ENCODE measurements at places on chromosomes 2 and 18.

- peak; percentile 75 for DNase-seq
These were observed at the start of gene IL1A for GRCh38 chr2:112784199-112785189. TSS of gene IL1A (minus strand) at chr2:112784493. CDS start at chr2:112783770, 723 bp downstream.

- DNase-seq: no peak
These were observed 225.4 kb upstream of the SMAD2 start for GRCh38 chr18:48155856-48156255.

DNA sequence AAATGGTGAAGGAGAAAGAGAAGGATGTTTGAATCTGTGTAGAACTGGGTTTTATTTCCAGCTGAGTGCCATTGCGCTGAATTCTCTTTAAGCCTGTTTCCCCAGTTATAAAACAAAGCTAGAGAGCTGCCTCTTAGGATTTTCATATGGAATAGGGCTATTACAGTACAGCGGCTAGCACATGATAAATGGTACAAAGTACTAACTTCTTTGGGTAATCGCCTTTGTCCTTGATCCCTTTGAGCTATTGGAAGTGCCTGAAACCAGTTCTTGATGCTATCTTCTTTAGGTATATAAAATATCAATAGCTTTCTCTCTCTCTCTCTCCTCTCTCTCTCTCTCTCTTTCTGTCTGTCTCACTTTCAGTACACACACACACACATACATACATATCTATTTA is 71.3 kb downstream of the SOX11 start:
- DNase-seq: no peak

DNA sequence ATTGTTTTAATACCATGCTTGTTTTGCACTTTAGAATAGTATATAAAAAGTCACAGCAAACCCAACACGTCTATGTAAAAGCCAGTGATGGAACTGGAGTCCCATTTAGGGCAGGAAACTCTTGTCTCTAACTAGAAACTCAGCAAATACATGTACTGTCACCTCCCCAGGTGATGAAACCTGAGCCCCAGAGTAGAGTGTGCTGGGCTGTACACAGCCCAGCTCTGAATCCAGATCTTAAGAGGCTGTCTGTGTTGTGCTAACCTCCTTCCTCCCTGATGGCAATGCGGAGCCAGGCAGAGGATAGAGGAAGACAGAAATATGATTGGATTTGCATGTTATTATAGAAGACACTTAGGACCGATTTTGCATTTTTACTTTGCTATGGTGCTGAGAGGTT is 317.5 kb upstream of the TRIB2 start:
- DNase-seq: no peak

DNA sequence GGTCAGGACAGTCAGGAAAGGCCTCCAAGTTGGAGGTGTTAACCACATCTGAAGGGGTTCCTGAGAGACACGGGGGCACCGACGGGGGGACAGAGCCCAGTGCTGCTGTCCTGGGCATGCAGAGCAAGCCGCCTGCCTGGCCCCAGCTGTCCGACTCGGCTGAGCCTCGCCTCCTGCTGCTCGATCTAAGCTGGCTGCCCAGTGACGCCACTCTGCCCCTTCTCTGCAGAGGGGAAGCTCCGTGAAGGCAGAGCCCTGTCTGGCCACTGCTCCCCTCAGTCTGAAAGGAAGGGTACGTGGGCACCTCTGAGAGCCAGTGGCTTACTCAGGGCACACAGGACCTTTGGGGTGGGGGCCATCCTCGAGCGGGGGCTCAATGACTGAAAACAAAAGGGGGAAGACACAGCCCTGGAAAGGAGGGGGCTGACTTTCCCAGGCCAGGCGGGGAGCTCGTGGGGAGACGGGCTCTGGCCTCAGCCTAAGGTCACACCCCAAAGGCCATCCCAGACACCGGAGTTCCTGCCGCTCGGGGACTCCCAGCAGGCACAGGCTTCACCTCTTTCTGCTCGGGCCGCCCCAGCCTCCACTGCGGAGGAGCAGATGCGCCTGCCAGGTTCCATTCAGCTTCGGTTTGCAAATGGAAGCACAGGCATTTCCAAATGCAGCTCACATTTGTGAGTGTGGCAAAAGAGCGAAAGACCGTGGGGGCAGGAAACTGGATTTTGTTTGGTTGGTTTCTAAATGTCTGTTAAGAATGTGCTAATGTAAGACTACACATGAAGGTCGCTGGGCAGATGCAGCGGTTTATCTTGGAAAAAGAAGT is 136.9 kb downstream of the HDAC4 start:
- DNase-seq: no peak

- DNase-seq: no peak
These were observed 1.7 kb downstream of the TP53I3 start for GRCh38 chr2:24082787-24083566.

DNA sequence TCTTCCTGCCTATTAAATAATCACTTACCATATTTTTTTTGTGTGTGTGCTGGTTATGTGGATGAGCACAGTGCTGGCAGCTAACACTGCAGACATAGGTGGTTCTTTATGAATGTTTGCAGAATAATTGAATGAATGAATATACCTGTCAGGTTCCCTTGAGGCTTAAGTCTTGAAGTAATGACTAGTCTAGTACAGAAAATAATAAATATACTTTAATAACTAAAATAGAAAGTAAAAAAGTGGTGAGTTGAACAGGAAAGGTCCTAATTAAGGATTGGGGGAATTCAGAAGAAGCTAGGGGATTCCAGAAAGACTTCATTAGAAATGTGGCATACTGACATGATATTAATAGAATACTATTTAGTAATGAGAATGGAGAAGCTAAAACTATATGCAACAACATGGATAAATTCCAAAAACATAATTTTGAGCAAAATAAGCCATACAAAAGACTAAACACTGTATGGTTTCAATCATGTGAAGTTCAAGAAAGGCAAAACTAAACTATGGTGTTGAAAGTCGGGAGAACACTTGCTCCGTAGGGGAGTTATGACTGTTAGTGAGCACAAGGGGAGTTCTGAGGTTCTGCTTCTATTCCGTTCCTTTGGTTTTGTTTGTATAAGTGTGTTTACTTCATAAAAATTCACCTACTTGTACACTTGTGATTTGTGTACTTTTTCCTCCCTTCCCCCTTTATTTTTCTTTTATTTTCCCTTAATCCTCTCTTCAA is 464.6 kb downstream of the MTX2 start:
- no peak for DNase-seq

- DNase-seq: no peak
These were observed 123.9 kb downstream of the ZNF532 start for GRCh38 chr18:58988600-58988999.

- DNase-seq: no peak
These were observed 131.4 kb downstream of the ZNF236 start for GRCh38 chr18:76953583-76954233.

DNA sequence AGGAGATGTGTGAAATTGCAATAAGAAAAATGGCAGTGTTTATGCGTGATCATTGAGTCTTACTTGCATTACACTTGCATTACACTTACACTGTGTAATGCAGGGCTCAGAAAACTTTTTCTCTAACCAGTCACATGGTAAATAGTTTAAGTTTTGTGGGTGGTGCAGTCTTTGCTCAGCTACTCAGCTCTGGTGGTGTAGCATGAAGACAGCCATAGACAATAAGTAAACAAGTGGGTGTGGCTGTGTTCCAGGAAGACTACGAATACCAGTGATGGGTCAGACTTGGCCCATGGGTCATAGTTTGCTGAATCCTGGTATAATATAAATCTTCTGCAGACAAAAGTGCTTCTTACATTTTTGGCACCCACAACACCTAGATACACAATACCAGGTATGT is 115.6 kb upstream of the CYP1B1 start:
- no peak for DNase-seq

- no peak for DNase-seq
These were observed 1366.3 kb upstream of the TMEFF2 start for GRCh38 chr2:193561054-193561453.

DNA sequence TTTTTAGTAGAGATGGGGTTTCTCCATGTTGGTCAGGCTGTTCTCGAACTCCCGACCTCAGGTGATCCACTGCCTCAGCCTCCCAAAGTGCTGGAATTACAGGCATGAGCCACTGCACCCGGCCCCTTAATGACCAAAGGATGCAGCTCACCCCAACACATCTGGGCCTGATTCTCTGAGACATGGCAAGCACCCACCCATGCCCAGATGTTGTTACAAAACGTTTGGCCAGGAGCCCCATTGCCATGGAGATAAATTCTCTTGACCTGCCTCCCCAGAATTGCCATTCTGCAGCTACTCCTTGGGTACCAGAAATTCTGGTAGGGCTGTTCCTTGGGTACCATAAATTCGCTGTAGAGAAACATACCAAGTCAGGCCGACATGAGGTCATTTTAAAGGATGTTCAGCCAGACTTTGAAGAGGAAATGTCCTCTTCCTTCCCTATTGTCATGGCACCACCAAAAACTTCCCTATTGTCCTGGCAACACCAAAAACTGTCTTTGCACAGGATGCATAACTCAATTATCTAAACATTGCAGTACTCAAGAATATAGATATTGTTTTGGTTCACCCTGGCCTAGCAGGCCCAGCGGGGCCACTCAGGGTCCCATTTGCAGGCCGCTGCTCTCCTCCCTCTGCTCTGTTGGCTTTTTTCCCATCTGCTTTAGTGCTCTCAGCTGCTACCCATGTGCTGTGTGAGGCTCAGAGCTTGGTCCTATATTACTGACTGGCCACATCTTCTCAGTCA is 160.9 kb upstream of the TTC39C start:
- DNase-seq: no peak

DNA sequence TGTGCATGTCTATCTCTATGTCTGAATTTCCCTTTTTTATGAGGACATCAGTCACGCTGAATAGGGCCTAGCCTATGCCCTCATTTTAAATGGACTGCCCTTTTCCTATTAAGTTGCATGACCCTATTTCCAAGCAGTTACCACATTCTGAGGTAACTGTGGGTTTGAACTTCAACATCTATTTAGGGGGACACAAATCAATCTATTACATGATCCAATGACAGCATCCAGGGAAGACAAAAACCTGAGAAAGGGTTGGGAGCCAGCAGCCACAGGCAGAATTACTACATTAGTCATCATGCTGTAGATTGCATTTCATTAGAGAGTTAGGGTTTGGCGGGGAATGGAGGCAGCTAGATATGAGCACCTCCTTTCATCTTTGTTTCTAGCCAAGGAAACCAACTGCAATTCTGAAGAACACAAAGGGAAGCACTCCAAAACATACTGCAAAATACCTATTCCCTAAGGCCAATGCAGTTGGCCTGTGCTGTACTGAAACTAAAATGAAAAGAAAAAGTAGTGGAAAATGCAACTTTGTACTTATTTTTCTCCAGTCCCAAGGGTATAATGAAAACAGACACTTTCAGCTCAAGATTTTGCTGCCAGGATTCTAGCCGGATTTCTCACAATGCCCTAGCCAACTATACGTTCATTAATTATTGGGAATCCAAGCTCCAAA is 40.4 kb upstream of the C1D start:
- no peak for DNase-seq

DNA sequence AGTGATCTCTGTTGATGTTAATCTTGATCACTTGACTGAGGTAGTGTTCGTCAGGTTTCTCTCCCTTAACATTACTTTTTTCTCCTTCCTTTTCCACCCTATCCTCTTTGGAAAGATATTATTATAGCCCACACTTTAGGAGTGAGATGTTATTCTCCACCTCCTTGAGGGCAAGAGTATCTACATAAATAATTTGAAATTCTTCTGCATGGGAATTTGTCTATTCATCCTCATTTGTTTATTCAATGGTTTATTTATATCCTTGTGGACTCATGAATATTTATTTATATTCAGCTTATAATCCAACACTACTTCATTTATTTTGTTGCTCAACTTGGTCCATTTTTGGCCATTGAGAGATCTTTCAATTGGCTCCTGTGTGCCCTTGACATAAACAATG is 750.4 kb downstream of the EPHA4 start:
- DNase-seq: no peak

- no peak for DNase-seq
These were observed 44.5 kb downstream of the MYOM1 start for GRCh38 chr18:3175195-3175758.

GRCh38 chr2:107359021-107359420 is 467.7 kb upstream of the RGPD4 start:
- no peak for DNase-seq

DNA sequence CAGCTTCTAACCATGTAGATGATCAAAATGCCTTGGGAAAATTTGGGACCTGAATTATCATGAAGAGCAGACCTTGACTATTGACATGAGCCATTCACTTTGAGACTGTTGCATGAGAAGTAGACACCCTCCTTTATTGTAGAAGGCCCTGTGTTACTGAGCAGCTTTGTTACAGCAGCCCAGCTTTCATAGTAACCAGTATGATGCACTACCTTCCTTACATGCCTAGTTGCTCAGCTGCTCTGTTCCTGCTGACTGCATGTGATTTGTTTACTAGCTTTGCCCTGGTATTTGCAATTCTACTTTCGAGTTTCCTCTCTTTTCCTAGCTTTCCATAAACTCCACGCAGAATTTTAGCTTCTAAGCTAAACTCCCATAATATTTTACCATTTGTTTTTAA is 11.2 kb upstream of the FN1 start:
- no peak for DNase-seq

GRCh38 chr2:43084699-43085091 is 141.7 kb downstream of the ZFP36L2 start:
- DNase-seq: no peak

GRCh38 chr2:119476301-119477112 is 44.9 kb downstream of the TMEM37 start:
- DNase-seq: peak; percentile 92

- DNase-seq: no peak
These were observed 94.4 kb downstream of the LYPD6B start for GRCh38 chr2:149132901-149133300.

DNA sequence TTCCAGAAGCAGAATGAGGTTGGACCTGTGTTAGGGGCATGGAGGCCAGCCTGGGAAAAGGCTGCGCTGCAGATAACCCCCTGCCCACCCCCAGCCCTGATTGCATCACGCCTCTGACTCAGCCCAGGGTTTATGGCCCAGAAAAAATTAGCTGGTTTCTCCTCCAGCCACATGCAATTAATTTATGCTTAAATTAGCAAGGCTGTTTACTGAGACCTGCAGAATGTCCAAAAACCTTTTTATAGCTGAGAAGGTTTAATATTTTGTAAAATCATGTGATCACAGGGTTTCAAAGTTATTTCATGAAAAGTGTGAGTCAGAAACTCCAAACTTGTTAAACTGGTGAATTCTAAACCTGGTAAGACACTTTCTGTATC is 123.1 kb upstream of the HDAC4 start:
- no peak for DNase-seq

- DNase-seq: no peak
These were observed 225.8 kb downstream of the TTC32 start for GRCh38 chr2:19675856-19676460.

Measured in urothelium cell line (cell line).